ENCODE measurements at places on chromosomes 13 and 19.
A peak's percentile ranks its signal among the peaks of the same experiment; 100 is the strongest.

DNA sequence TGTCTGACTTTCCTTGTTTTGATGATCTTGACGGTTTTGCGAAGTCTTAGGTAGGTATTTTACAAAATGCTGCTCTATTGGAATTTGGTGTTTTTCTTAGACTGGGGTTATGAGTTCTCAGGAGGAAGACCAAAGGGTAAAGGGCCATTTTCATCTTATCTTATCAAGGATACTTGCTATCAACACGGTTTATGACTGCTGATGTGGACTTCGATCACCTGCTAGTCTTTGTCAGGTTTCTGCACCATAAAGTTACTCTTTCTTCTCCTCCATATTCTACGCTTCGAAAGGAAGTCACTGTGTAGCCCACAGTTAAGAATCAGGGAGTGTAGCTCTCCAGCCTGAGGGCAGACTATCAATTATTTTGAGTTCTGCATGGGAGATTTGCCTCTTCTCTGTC is 7.4 kb upstream of the CEBPG start:
- no peak for DNase-seq

DNA sequence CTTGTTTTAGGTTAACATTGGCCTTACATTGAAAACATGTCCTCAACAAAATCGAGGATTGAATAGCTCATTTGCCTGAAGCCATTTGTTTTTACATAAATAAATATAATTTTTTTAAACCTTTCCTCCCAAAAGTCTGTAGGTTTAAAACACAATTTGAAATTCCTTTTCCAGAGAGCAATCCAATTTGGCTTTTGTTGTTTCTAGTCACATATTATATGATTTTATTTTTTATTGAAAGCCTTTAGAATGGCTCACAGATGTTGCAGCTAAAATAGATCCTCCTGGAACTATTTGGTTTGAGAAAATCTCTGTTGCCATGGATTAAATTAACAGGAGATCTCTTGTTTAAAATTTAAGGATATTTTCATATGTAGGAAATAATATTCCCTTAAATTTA is 512.6 kb downstream of the KLF5 start:
- no peak for DNase-seq

- DNase-seq, result no peak
These were observed 501.3 kb downstream of the EFNB2 start for GRCh38 chr13:106034201-106034600.

DNA sequence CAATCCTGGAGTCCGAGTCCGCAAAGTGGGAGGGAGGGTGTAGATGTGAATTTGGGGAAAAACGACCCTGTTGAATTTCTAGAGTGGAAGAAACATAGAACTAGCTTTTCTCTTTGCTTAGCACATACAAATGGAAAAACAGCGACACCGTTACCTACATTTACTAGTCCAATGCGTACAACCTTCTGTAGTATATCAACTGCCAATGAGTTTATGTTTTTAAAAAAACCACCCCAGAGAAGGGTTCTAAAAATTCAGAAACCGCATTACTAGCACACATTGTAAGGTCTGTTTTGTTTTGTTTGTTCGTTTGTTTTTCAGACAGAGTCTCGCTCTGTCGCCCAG is 332 bp upstream of the SUPT20H start:
- DNase-seq, result no peak

DNA sequence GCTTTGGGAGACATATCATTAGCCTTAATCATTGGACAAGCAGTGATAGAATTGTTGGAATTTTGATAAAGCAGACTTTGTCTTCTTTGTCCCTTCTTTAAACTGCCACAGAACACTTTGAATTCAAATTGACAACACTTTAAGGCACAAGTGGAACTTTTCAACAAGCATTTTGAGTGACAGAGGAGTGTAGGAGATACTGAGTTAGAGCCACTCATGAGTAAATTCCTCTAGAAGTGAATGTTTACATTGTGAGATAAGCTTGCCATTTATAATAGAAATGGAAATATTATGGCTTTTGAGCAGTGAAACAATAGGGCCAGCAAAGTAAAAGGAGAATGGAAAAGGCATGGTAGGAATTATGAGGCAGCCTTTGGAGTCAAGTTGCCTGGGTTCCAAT is 515.8 kb downstream of the SLITRK6 start:
- no peak for DNase-seq

- no peak for DNase-seq
These were observed 60.5 kb downstream of the SERP2 start for GRCh38 chr13:44433863-44434765.

DNA sequence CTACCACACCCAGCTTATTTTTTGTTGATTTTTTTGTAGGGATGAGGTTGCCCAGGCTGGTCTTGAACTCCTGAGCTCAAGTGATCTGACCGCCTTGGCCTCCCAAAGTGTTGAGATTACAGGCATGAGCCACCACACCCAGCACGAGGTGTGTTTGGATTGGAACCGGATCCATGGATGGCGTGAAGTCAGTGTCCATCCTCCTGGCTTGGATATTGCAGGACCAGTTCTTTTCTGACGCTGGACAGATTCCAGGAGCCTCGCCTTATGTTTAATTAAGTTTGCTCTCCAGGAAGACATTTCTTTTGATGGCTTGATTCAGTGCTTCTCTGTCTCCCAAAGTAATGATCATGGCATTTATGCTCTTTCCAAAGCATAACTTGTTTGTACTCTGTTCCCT is 14.4 kb upstream of the RFXAP start:
- DNase-seq, result no peak

DNA sequence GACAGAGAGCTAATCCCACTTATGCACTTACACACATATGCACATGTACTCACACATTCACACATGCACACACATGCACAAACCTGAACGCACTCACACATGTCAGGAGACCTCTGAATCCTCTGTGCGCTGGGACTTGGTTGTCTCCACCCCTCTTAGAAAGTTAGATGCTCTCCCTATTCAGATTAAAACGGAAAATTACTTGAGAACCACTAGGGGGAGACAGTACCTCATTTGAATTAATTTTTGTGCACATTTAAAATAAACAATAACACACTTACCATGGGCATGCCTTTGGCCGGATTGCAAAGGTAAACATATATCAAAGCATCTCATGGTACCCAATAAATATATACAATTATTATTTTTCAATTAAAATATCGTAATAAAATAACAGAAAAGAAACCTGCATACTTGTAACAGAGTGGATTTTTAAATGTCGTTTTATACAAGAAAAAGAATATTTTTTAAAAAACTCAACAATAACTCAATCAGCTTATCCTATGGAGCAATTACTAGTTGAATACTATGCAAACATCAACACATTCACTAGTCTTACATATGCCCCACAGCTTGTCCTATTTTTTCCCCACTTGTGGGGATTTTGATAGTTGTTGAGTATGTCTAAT is 9.5 kb upstream of the LILRB4 start:
- DNase-seq, result peak; percentile 38

GRCh38 chr19:51550848-51551672 is 19.6 kb upstream of the SIGLEC6 start:
- DNase-seq, result no peak

GRCh38 chr19:30001301-30001700 is 59.3 kb downstream of the URI1 start:
- no peak for DNase-seq

DNA sequence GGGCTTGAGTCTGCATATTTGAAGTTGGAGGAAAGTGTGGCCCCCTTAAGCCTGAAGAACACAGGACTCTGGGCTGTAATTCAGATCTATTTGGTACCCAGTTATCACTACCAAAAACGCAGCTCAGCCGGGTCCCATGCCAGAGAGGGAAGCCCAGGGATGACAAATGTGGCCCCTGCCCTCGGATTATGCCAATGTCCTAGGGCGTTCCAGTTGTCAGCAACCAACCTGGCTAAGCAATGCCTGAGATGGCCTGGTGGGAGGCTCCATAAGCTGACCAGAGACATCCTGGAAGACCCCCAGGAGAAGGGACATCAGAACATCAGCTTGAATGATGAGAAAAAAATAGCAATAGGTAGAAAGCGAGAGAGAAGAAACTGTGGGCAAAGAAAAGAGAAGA is 79.6 kb upstream of the UQCRFS1 start:
- no peak for DNase-seq

- DNase-seq, result no peak
These were observed 17.8 kb upstream of the MIR17HG start for GRCh38 chr13:91329733-91330132.

DNA sequence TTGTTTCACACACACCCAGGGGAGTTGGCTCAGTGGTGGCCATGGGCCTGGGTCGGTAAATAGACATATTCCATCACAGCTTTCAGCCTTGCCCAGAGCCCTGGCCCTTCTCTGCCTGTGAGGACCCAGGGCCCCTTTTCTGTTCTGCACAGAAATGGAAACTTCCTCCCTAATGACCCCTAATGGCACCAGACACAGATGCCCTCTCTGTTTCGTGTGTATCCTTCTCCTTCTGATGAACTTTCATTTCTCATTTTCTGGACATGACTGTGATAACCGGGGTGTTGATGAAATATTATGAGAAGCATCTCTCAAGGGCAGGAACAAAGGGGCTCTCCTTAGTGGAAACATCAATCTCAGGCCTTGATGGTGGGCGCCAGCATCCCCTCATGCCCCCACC is 12.8 kb downstream of the LILRA1 start:
- no peak for DNase-seq

GRCh38 chr13:46304546-46304945 is 82.5 kb downstream of the RUBCNL start:
- DNase-seq, result no peak
